NCI-H446 (cell line): ENCODE measurements at places on chromosomes 7 and 10.

DNA sequence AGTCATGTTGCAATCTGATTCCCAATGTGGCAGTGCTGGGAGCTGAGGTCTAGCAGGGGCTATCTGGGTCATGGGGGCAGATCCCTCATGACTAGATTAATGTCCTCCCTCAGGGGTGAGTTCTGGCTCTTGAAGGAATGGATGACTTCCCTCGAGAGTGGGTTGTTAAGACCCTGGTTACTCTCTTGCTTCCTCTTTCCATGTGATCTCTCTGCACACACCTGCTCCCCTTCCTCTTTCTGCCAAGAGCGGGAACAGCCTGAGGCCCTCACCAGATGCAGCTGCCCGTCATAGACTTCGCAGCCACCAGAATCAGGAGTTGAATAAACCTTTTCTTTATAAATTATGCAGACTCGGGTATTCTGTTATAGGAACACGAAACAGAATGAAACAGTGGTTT, 37.8 kb downstream of the SFMBT2 start:
- DNase-seq, result no peak

GRCh38 chr10:12636571-12636970, 287.2 kb downstream of the CAMK1D start:
- no peak for DNase-seq

DNA sequence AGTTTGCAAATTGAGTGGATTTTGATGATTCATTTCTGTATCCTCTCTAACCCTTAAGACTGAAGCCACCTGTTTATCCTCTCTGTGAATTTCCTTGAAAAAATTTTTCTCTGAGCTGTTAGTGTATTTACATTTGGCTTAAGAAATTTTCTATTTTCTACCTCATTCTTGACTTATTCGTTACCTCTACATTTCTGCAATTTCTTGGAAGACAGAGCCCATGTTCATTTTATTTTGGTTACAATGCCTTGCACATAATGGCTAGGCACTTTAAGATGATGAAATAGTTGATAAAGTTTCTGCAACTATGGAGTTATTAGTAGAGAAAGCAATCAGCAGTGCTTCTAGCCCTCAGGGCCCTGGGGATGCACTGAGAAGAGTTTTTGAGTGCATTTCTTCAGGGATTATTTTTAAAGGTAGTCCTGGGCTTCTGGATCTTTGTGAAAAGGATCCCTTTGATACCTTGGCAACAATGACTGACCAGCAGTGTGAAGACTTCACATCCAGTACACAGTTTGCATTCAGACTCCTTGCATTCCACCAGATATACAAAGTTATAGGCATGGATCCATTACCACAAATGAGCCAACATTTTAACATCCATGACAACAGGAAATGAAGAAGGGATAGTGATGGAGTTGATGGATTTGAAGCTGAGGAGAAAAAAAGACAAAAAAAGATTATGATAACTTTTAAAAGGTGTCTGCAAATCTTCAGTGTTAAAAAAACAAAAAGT, 68.2 kb downstream of the CH25H start:
- DNase-seq, result no peak

GRCh38 chr10:105187243-105187642, 546.2 kb downstream of the SORCS3 start:
- DNase-seq, result no peak

- no peak for DNase-seq
Measured at GRCh38 chr7:69173341-69173740, 424.9 kb upstream of the AUTS2 start.

DNA sequence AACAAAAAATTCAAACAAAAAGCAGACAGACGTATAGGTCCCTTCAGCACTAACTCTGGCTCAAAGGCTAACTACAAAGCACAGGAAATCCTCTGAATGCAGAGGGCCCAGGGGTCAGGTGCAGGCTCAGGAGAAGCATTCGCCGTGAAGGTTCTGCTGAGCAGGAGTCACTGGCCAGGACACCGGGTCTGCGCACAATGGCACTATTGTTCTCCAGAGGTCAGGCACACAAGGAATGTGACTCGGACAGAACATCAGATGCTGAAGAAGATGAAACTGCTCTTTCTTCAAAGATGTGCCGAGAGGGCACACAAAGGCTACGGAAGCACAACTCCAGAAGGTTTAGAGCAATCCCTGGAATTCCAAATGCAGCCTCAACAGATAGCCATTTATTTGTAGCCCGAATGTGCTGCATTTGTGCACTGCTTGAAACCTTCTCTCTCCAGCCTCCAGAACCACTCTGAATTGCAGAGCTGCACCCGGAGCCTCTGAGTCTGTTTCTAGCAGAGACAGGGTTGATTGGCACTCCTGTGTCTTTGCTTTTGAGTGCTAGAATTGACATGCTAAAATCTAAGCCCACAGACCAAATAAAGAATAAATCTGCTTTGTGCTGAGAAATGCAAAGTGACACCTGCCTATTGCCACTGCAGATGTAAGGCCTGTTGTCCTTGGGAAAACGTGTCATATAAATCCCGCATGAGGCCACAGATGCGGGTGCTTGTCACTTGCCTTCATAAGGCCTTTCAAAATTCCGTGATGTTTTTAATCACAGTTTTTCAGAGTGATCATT, 85.4 kb upstream of the AFAP1L2 start:
- no peak for DNase-seq

DNA sequence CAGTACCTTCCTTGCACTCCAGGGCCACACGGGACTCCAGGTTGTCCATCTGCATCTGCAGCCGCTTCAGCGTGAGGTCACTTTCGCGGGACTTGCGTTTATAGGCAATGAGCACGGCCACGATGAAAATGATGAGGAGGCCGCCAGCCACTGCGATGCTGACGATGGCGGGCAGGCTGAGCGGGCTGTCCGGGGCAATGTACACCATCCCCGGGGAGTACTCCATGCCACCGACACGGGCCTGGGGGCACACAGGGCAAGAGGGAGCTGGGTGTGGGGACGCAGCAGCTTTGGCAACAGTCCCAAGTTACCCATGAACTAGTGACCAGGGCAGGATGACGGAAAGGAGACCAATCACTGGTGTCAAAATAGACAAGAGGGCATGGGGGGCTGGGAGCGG, 396.6 kb downstream of the PLXNA4 start:
- no peak for DNase-seq

GRCh38 chr7:73345951-73346350, 18.0 kb downstream of the FKBP6 start:
- DNase-seq, result no peak

DNA sequence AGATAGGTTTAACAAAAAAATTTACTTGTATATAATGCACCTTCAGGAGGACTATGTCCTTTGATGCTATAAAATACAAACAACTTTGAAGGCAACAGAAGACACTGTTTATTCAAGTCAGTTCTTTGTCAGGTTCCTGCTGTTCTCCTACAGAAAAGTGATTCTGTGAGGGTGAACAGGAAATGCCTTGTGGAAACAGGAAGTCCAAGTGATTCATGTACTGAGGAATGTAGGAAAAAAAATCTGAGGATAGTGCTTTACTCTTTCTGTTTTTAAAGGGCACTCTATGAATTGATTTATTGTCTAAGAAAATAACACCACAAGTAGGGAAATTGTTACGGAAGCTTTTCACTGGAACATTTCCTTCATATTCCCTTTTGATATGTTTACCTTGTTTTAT, 171.9 kb downstream of the HDAC9 start:
- no peak for DNase-seq

- DNase-seq, result no peak
Measured at GRCh38 chr10:69490876-69491275, 39.6 kb downstream of the TSPAN15 start.

DNA sequence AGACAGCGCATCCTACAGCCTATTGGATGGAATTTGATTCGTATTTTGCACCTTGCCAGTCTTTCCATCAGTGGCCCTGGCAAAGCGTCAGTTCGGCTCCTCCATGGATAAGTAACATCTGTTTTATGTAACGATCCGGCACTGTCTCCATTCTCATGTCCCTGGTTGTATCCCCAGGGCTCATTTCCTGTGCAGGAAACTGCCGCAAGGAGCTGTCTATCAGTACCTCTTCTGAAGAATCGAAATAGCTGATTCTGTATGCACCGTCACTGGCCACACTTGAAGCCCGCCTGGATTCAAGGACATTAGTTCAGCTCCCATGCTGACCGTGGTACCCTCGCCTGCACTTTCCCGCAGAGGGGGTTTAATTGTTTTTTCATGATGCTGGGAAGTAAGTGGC, 53.1 kb upstream of the NPS start:
- DNase-seq, result no peak

- no peak for DNase-seq
Measured at GRCh38 chr10:119483001-119483400, 59.5 kb downstream of the RGS10 start.

GRCh38 chr10:14048930-14049613, 281.7 kb downstream of the FRMD4A start:
- no peak for DNase-seq

DNA sequence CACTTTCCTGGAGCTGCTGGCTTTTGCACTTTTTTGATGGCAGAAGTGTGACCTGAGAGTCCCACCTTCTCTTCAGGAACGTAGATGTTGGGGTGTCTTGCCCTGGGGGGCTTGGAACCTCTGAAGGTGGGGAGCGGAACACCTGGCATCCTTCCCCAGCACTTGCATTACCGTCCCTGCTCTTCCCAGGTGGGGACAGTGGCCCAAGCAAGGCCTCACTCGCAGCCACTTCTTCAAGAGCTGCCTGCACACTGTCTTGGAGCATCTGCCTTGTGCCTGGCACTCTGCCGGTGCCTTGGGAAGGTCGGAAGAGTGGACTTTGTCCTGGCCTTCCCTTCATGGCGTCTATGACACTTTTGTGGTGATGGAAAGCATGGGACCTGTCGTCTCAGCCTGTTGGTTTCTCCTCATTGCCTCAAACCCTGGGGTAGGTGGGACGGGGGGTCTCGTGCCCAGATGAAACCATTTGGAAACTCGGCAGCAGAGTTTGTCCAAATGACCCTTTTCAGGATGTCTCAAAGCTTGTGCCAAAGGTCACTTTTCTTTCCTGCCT, 31.1 kb downstream of the PFKFB3 start:
- no peak for DNase-seq

- DNase-seq, result no peak
Measured at GRCh38 chr7:87359366-87359765, 13.9 kb downstream of the CROT start.

GRCh38 chr10:74329873-74330272, 178.9 kb downstream of the ADK start:
- DNase-seq, result no peak

DNA sequence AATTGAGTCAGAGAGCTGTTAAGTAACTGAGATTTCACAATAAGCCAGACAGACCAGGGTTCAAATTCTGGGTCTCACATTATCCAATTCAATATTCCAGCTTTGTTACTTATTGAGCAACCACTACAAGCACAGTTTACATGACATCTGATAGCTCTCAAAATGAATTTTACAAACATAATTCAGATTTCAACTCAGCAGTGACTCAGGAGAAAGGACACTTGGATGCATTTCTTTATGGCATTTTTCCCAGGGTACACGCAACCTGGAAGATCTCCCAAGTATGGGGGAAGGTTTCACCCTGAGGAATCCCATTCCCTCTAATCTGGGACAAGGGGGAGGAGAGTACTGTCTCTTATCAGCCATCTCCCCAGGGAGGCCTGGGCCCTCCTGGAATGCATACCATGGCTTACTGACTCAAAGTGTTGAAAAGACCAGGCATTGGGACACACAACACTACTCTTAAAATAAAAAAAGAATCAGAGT, 102.4 kb downstream of the CFTR start:
- no peak for DNase-seq

- no peak for DNase-seq
Measured at GRCh38 chr7:139441961-139442360, 41.5 kb downstream of the KLRG2 start.

DNA sequence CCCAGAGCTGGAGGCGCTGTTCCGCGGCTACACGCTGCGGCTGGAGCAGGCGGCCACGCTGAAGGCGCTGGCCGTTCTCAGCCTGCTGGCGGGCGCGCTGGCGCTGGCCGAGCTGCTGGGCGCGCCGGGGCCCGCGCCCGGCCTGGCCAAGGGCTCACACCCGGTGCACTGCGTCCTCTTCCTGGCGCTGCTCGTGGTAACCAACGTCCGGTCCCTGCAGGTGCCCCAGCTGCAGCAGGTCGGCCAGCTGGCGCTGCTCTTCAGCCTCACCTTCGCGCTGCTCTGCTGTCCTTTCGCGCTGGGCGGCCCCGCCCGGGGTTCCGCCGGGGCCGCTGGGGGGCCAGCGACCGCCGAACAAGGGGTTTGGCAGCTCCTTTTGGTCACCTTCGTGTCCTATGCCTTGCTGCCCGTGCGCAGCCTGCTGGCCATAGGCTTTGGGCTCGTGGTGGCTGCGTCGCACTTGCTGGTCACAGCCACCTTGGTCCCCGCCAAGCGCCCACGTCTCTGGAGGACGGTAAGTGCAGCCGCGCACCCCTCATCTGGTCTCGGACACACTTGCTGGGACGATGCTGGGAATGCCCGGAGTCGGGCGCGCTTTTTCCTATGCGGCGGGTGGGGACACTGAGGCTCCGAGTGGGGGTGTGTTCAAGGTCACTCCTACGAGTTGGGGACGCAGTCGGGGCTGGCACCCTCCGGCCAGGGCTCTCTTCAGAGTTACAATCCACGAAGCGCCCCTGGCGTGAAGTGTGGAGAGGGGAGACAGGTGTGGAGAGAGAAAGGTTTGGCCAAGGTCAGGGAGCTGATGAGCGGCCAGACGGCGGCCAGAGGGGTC, 717 bp downstream of the ADCY1 start:
- no peak for DNase-seq

GRCh38 chr10:110010486-110011378, 2.9 kb downstream of the ADD3 start:
- no peak for DNase-seq

GRCh38 chr7:95531605-95532219, 46.0 kb downstream of the ASB4 start:
- DNase-seq, result no peak

DNA sequence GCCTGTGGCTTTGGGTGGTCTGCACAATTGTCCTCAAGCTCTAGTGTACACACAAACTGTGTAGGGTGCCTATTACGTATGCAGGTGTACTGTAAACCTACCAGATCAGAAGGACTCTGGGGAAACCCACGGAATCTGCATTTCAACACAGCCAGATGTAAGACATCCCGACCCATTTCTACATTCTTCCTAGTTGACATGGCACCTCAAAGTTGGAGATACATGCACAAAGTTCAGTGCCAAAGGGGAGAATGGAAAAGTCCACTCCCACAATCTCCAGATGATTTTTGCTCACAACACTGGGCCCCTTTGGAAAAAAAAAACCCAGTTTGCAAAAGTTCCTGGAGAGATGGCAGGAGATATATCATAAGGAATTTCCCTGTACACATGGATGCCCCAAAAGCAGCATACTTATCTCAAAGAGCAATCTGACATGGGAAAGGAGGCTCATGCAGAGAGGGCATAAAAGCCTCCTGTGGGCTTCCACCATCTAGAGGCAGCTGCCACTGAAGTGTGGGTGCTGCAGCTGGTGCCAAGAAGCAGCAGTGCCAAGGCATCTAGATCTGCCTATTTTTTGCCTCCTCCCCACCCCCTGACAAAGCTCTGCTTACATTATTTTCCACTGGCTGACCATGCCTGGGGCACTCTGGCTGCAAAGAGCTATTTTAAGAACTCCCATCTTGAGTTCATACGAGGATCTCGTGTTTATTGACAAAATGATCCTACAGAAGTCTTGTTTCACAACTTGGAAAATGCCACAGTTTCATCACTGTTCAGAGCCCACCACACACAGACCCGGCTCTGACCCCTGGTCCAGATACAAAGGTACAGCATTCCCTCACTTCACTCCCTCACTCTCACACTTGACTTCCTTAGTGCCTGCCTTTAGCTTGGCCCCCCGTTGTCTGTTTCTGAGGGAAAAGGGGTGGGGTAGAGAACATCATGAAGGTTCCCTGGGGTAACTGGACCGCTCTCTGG, 12.9 kb downstream of the TECTB start:
- no peak for DNase-seq
